SK-MEL-5 (cell line): ENCODE measurements at places on chromosomes 4 and X. TPM values are rescaled to one million over a fixed set of nuclear protein-coding genes. Genes with fewer than 3 reads are reported as not detected.

The IL21 gene
- total RNA-seq = not detected in 2 replicates

The ADD1 gene
- 144 and 148 TPM in 2 replicates for total RNA-seq

The F8 gene
- total RNA-seq = 0.50 and 0.56 TPM in 2 replicates

The HTN1 gene
- total RNA-seq = 108 and 127 TPM in 2 replicates

DNA sequence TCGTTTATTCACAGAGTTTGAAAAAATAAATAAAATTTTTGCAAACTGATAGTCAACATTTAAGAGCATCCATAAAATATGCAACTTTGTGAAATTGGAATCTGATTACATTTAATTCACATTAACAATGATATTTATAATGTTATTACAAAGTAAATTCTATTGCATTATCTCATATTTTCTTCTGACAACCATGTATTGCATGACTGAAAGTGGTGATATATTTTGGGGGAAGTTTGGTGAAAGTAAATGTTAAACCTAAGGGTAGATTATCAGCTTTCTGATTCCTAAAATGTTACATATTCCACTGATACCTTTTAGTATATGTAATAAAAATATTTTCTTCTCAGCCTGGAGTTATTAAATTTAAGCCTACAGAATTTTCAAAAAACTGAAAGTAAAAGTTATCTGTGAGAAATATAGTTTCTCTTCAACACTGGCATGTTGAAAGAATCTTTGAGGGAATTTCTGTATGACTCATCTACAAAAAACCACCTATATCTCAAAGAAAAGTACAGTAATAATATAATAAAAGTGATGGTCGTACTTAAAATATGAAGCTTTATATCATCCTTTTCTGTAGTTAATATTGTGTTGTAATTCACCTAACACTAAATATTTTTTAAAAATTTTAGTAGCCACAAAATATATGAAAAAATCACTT, 1179.6 kb upstream of the PCDH7 start:
- no peak for DNase-seq

The PNMA5 gene
- not detected in 2 replicates for total RNA-seq

The ARHGEF38 gene
- not detected in 2 replicates for total RNA-seq

DNA sequence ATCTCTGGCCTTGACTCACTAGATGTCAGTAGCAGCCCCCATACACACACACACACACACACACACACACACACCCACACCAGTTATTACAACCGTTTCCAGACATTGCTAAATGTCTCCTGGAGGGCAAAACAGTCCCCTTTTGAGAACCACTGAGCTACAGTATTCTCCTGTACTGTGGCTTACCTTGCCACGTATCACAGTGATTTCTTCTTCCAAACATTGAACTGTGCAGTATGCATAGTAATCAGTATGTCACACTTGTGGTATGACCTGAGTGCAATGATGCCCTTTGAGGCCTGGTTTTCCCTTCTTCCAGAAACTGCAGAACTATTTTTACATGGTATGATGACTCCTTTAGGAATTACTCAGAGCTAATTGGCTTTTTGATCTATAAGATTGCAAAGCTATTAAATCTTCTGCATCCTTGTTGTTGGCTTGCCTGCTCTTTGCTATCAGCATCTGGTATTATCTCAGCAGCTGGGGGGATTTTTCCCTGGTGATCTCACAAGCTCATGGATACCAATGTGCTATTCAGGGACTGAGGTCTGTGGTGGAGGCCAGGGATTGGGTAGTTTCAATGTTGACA, 3.6 kb upstream of the THOC2 start:
- DNase-seq = peak; percentile 7

GRCh38 chrX:30874851-30875250, 14.2 kb downstream of the TAB3 start:
- DNase-seq = no peak

DNA sequence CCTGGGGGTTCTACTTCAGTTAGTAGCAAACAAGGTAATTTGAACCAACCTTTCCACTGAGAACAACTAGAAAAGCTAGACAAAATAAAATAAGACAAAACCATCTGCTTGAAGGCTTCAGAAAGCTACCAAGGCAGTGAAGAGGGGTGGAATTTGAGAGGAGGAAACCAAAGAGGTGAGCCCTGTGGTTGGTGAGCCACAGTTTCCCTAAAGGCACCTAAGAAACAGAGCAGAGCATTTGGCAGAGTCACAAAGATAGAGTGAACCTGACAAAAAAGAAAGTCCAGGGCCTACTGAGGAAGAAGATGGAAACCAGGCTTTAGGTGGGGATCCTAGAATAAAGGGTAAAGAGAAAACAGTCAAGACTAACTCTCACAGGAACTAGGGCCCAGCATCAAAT, 44.3 kb downstream of the CHST7 start:
- no peak for DNase-seq

GRCh38 chrX:43595931-43596330, 60.2 kb upstream of the MAOA start:
- no peak for DNase-seq

GRCh38 chr4:87521757-87522374, 7.3 kb downstream of the SPARCL1 start:
- no peak for DNase-seq

The GPR82 gene
- total RNA-seq = not detected in 2 replicates

- DNase-seq = no peak
These were observed 463.2 kb downstream of the ADGRL3 start for GRCh38 chr4:61663310-61663709.

DNA sequence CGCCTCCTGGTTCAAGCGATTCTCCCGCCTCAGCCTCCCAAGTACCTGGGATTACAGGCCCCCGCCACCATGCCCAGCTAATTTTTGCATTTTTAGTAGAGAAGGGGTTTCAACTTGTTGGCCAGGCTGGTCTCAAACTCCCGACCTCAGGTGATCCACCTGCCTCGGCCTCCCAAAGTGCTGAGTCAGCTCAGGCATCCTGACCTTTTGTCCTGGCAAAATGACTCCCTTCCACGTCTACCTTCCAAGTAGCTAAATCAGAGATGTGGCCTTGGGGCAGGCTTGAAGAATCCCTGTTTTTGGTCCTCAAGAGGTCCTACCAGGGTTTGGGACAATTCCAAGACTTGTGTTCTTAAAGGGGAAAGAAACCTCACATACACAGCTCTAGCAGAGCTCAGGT, 12.8 kb downstream of the AFAP1 start:
- DNase-seq = no peak

DNA sequence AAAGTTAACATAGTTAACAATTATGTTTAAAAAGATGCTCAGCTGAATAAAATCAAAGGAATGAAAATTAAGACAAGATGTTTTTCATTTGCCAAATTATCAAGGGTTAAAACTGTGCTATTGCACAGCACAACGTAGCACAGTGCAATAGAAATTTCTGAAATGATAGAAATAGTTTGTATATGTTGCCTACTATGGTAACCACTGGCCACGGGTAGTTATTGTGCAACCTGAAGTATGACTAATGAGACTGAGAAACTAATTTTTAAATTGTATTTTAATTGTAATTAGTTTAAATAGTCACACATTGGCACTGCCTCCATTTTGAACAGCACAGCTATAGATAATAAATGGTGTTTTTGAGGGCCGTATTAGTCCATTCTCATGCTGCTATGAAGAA, 343.1 kb upstream of the FAM241A start:
- no peak for DNase-seq

DNA sequence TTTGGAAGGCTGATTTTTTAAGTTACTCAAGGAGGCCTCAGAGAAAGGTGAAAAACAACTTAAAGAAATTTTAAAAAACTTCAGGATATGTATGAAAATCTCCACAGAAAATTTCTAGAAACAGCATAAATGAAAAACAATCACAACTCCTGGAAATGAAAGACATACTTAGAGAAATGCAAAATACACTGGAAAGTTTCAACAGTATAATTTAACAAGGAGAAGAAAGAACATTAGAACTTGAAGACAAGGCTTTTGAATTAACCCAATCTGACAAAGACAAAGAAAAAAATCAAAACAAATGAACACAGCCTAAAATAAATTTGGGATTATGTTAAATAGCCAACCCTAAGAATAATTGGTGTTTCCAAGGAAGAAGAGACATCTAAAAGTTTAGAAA, 300.5 kb downstream of the ANTXR2 start:
- no peak for DNase-seq

GRCh38 chr4:166862032-166862431, 372.3 kb downstream of the SPOCK3 start:
- no peak for DNase-seq

The TMEM150C gene
- 4.5 and 7.0 TPM in 2 replicates for total RNA-seq

GRCh38 chr4:46870411-46870810, 38.6 kb downstream of the COX7B2 start:
- no peak for DNase-seq

DNA sequence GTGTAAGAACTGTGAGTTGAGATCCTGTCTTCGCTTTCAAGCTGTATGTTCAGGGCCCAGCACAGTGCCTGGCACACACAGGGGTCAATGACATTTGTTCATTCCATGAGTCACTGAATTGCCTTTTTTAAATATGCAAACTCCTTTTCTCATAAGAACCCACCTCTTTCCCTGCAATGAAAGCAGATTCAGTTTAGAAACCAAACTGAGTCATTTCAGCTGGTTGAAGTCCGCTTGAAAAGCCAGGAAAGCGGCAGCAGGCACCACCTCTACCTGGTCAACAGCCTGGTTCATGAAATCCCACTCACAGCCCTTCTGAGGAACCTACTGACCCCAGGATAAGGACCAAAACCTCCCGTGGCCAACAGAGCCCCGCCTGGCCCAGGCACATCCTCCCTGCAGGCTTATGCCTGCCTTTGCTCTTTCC, 4.5 kb upstream of the C1QTNF7 start:
- DNase-seq = no peak

GRCh38 chrX:148371291-148371690, 129.1 kb upstream of the AFF2 start:
- DNase-seq = no peak

DNA sequence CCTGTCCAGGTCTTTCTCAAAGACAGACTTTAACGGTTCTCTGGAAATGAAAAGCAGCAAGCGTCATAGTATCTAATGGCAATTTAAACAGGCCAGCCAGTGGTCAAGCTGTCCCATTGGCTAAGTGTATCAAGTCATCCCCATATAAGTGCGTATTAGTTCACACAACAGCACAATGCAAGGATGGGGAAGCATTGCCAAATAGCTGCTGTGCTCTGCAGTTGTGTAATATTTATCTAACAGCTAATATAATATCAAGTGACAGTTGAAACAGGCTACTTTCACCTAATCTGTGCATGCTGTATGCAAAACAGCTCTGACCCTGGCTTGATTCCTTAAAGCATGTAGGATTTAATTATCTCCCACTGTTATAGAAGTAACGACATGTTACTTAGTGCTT, 134.8 kb upstream of the PPARGC1A start:
- no peak for DNase-seq

DNA sequence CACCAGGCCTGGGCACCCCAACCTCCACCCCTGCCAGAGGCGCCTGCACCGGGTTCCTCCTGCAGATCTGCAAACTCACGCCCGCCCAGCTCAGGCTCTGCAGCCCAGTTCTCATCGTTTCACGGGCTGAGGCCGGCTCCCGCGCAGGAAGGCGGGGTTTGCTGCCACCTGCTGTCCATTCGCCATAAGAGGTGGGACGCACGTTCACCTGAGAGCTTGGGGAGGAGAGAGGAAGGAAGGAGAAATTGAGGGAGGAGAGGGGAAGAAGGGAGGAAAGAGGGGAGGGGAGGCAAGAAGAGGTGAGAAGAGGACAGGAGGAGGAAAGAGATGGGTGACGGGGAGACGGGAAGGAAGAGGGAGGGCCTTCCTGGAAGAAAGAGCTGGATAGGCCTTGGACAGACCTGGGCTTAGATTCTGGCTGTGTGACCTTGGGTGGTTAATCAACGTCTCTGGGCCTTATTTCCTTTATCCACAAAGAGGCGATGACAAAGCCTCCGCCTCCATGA, 114.5 kb downstream of the ADRA2C start:
- DNase-seq = peak; percentile 71

DNA sequence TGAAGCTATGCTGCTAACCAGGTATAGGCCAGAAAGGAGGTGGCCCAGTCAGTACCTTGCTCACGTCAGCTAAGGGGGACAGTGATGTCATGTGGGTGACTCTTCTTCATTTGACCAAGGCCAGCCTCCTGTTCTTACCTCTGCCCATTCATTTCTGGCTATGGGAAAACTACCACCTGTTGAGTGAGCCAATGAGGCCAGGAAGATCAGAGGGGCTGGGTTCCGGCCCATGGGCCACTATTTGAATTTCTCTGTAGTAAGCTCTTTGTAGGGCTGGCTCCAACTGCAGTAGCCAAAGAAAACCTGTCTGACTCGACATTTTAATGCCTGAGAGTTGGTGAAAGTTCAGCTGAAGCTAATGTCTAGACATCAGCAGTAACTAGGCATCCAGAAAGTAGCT, 102.6 kb downstream of the AKAP4 start:
- no peak for DNase-seq

The VCX2 gene
- not detected in 2 replicates for total RNA-seq

GRCh38 chr4:4852591-4853362, 6.7 kb upstream of the MSX1 start:
- no peak for DNase-seq

DNA sequence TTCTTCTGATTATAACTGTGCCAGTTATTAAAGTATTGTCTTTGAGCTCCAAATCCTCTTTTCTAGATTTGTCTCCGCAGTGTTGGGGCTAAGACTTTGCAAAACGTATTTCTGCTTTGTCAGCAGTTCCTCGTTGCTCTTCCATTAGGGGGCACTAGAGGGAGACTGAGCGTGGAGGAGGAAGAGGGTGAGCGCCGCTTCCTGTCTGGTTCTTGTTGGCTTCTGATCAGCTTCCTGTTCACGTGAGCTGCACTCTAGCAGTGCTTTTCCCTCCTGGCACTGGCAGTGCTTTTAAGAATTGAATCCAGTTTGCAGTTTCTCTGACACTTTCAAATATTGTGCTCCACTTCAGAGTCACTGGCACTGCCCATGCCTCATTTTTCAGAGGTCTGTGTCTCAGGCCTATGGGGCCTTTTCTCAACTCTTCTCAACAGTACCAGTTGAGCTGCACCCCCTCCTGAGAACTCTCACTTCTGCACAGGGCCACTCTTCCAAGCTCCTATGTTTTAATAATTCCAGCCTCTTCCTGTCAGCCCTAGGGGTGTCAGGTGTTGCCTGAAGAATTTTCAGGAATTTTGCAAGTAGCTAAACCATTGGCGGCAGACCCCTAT, 54.4 kb upstream of the LCORL start:
- DNase-seq = peak; percentile 56

The FRMPD4 gene
- not detected in 2 replicates for total RNA-seq

The CNGA1 gene
- 0.05 and 0.35 TPM in 2 replicates for total RNA-seq

GRCh38 chr4:140253556-140254027, 99.6 kb upstream of the MAML3 start:
- no peak for DNase-seq

DNA sequence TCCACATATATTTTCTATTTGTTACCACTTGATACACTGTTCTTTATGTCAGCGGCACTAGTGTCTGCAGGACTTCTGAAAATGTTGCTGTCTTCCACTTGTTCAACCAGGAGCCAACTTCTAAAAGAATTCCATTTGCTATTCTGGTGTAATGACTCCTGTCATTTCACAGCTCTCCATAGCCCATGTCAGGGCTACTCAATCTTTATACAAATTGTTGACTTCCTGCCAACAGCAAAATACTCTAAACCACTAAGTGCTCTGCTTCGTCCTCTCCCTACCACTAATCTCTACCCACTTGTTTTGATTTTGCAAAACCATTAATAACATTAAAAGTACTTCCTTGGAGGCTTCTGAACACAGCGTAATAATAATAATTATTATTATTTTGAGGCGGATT, 7.2 kb downstream of the CTSO start:
- no peak for DNase-seq

GRCh38 chr4:93834249-93835066, 5.9 kb downstream of the ATOH1 start:
- DNase-seq = no peak
